Caudate nucleus (tissue), 63 donors: ENCODE measurements at places on chromosomes 13 and 19.

- DNase-seq = no peak
Measured at GRCh38 chr19:10921910-10922637, 6.4 kb downstream of the YIPF2 start.

GRCh38 chr19:12247644-12248222 lies 47.0 kb downstream of the ZNF44 start:
- DNase-seq = no peak

DNA sequence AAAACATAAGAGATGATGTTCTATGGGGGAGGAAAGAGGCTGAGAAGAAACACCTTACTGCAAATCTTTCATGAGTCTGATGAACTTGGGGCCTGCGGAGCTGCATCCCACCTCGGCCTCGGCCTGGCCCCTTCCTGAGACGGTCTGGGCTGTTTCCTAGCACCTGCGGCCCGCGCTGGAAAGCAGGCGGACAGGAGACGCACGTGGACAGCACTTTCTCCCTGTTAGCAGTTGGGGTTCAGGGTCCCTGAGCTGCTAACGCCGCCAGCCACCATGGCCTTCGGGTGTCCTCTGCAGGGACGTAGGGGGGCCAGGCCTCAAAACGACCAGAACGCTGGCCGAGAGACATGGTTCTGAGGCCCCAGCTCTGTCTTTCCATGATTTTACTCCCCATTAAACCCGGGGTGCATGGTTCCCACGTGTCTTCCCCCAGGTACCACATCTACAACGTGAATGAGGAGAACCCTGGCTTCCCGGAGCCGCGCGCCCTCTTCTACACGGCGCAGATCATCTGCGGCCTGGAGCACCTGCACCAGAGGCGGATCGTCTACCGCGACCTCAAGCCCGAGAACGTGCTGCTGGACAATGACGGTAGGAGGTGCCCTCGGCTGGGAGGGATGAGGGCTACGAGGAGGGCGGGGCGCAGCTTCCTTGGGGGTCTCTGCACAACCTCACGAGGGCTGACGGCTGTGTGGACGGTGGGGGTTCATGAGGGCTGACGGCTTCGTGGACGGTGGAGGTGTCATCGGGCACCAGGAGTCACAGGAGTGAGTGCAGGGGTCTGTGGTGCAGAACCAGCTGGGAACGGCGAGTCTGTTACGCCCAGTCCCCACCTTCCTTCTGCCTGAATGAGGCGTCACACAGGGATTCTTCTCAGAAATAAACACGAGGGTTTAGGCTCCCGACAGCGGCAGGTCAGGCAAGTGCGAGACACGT lies 4.3 kb downstream of the GRK1 start:
- no peak for DNase-seq

DNA sequence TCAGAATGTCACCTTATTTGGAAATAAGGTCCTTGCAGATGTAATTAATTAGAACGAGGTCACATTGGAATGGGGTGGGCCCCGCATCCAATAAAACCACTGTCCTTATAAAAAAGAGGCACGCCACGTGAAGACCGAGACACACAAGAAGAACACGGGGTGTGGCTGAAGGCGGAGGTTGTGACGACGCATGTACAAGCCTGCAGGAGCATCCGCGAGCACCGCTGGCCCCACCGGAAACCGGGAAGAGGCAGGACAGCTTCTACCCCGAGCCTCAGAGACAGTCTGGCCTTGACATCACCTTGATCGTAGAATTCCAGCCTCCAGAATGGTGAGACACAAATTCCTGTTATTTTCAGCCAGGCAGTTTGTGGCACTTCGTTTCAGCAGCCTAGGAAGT lies 177.9 kb downstream of the COL4A1 start:
- no peak for DNase-seq

- DNase-seq = no peak
Measured at GRCh38 chr13:41613984-41614661, 156.8 kb downstream of the RGCC start.

DNA sequence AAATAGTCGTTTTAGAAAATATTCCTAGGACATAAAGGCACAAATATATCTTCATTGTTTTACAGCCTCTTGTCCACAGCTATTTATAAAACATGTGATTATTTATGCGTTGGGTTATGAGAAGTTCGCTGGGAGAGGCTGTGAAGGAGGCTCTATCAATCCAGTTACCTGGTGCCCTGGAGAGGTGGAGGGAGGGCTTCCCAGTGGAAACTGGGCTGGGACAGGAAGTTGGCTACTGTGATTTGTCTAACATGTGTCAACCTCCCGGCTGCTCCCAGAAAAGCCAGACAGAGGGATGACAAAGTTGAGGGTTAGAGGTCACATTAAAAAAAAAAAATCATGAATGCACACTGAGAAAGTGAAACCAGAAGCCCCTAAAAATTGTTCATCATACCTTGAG lies 346.5 kb downstream of the ZNF536 start:
- no peak for DNase-seq

DNA sequence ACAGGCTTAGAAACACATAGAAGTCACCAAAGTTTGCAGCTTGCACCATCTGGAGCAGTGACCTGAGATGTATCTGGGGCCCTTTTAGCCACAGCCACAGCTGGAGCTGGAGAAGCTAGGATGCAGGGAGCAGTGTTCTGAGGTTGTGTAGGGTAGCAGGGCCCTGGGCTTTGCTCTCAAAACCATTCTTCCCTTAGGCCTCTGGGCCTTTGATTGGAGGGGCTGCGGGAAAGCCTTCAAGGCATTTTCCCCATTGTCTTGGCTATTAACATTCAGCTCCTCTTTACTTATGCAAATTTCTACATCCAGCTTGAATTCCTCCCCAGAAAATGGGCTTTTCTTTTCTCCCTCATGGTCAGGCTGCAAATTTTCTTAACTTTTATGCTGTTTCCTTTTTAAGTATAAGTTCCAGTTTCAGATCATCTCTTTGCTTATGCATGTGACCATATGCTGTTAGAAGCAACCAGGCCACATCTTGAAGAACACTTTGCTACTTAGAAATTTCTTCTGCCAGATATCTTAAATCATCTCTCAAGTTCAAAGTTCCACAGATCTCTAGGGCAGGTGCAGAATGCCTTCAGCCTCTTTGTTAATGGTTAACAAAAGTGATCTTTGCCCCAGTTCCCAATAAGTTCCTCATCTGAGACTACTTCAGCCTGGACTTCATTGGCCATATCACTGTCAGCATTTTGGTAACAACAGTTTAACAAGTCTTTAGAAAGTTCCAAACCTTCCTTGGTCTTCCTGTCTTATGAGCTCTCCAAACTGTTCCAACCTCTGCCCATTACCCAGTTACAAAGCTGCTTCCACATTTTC lies 48.5 kb downstream of the NBEA start:
- no peak for DNase-seq

DNA sequence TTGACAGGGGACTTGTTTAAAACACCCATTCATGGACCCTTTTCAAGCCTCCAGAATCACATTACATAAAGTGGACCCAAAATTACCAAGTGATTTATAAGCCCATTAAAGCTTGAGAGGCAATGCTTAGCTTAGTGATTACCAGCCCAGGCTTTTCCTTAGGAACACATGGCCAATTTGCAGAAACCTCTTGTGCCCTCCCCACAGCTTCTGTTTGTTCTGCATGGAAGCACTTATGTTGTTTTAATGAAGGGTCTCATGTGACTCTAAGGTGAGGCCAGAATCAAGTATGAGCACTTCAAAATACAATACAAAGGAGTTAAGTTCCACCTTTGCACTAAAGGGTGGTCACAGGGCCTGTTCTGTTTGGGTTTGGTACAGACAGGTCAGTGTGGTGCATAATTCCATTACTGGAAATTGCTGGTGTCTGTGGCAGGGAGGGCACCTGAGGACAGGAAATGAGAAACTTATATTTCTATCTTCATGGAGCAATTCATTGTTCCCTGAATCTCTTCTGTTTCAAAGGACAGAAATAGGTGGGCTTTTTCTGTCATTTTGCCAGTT lies 15.3 kb downstream of the ZNF486 start:
- no peak for DNase-seq

DNA sequence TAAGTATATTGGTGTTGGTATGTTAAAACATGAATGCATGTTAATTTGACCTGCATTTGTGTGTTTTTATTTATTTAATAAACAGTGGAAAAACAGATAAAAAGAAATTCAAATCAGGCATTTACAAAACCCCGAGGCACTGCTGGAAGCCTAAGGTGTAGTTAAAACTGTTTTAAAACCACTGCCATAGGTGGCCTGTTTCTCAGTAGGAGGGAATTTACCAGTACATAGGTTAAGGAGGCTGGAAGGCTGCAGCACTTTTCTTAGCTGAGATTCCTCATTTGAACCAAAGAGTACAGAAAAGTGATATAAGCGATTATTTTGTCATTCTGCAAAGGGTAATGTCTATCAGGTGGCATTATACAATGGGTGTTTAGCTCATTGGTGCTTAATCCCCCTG lies 99.6 kb downstream of the PAN3 start:
- DNase-seq = no peak

DNA sequence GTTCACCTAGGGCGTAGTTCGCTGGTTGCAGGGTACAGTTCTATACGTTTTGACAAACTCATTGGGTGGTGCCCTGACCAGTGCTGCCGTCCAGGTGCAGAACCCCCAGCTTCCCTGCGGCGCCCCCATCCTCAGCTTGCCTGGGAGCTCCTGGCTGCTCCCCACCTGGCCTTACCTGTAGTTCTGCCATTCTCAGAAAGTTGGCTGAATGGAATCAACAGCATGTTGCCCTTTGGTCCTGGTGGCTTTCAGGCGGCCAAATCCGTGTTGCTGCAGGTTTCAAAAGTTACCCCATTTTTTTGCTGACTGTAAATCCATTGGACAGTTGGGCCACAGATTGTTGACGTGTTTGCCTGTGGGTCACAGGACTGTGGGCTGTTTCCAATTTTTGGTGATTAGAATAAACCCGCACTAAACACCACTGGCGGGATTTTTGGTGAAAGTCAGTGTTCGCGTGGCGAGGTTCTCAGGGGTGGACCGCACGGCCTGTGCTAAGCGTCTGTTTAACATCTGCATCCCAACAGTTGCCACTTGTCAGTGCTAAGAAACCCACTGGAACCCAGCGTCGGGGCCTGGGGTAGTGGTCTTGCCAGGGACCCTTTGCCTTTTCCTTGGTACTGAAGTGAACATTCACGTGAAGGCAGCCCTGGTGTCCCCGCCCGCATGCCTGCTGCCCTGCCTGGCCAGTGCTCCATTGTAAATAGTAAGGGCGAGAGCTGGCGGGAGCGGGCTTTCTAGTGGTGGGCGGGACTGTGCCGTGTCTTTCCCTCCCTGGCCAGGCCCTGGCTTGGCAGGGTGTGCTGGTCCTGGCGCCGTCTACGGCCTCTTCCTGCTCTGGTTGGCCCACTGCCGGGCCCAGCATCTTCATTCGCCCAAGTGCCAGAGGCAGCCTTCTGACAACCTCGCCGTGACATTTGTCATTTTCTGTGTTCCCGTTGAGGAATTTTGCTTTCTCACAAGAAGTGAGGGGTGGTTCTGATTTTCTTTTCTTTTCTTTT lies 3.3 kb downstream of the DOT1L start:
- DNase-seq = peak; percentile 18

GRCh38 chr13:33918199-33918932 lies 100.4 kb downstream of the RFC3 start:
- DNase-seq = no peak
